ENCODE measurements at places on chromosomes 3 and 15. TPM values are rescaled to one million over a fixed set of nuclear protein-coding genes. Genes with fewer than 3 reads are reported as not detected.

The RTP3 gene
- total RNA-seq: not detected

DNA sequence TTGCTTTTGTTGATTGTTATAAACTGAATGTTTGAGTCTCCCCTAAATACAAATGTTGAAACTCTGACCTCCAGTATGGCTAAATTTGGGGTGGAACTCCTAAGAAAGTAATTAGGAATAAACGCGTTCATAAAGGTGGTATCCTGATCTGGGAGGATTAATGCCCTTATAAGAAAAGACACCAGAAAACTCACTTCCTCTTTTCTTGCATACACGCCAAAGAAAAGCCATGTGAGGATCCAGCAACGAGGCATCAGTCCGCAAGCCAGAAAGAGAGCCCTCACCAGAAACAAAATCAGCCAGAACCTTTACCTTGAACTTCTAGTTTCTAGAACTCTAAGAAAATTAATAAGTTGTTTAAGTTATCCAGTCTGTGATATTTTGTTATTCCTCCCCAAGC, 37.4 kb upstream of the AZI2 start:
- DNase-seq: no peak

GRCh38 chr15:91393186-91393585, 293.1 kb downstream of the SV2B start:
- no peak for DNase-seq

GRCh38 chr3:105948101-105948500, 79.3 kb upstream of the CBLB start:
- no peak for DNase-seq

GRCh38 chr3:138172625-138173024, 2.1 kb downstream of the DBR1 start:
- DNase-seq: no peak

The CALML4 gene
- total RNA-seq: 1.5 TPM

- DNase-seq: peak; percentile 92
These were observed at the start of gene TWF2 for GRCh38 chr3:52238761-52239701. TWF2 (minus strand) TSS chr3:52239158; CDS start chr3:52239016, 142 bp downstream.

DNA sequence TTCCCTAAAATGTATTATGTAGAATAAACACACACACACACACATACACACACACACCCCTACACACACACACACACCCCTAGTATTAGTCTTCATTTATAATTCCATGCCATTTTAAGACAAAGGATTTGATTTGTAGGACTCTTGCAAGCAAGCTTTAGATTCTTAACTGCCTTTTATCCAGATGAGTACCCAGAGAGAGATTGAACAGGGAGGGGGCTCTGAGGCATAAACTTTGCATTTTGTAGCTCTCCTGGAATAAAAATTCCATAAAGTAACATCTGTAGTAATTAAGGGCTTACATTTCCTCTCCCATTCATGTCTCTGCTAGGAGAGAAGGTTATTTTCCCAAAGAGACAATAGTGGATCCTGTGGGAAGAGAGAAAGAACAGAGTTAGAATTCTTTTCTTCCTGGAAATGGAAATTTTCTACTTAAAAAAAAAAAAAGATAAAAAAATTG, 479.4 kb downstream of the RBMS3 start:
- DNase-seq: no peak

The MUC13 gene
- not detected for total RNA-seq

The FETUB gene
- not detected for total RNA-seq

GRCh38 chr15:34721802-34722438, 32.9 kb downstream of the GJD2 start:
- peak; percentile 81 for DNase-seq

DNA sequence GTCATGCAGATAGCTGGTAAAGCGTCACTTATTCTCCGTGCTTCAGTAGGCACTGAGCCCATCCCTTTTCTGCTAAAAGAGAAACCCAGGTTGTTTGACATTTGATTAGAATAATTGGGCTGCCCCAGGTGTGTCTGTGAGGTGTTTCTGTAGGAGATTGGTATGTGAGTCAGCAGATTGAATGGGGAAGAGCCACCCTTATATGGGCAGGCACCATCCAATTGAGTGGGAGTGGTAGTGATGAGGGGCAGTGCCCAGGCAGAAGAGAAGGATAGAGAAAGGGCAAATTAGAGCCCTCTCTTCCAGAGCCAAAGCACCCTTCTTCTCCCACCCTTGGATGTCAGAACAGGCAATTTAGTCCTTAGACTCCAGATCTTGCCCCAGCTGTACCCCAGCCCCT, 384.3 kb upstream of the GBE1 start:
- no peak for DNase-seq

- peak; percentile 66 for DNase-seq
These were observed 35.8 kb upstream of the CCDC80 start for GRCh38 chr3:112676659-112677234.

- no peak for DNase-seq
These were observed 14.6 kb upstream of the MME start for GRCh38 chr3:155065537-155065936.

DNA sequence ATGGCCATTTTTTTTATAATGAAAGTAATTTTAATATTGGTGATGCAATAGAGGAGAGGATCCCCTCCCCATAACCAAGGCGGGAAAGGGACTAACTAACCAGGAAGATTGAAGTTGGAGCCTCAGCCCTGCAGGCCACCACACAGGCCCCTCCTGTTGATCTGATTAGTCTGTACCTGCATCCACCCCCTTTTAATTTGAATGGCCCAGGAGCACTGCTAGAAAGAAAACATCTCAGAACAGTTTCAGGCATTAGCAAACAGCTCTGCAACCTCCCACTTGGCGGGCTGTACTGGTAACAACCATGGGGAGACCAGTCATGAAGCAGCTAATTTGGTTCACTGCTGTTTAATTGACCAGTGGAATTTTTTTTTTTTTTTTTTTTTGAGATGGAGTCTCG, 10.3 kb downstream of the CAV3 start:
- DNase-seq: no peak

DNA sequence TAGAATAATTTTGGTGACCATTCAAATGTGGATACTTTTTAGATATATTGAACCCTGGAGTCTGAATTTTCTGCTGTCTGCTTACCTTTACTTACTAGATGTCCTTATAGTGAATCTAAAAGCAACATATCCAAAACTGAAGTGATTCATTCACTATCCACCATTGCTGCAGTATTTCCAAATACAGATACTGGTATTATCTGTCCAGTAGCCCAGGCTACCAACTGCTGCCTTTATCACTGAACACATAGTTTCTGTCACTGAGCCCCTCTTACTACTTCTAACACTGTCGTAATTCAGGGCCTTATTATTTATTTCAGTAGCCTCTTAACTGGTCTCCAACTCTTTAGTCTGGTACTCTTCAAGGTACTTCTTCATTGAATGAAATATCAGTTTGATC, 49.2 kb downstream of the SLMAP start:
- DNase-seq: no peak

- no peak for DNase-seq
These were observed 597.8 kb upstream of the ALCAM start for GRCh38 chr3:104768886-104769285.

GRCh38 chr15:28881170-28881569, 4.6 kb upstream of the APBA2 start:
- no peak for DNase-seq

GRCh38 chr3:123799544-123800361, 84.4 kb downstream of the MYLK start:
- DNase-seq: no peak

GRCh38 chr15:38460543-38460942, 6.6 kb downstream of the FAM98B start:
- no peak for DNase-seq

DNA sequence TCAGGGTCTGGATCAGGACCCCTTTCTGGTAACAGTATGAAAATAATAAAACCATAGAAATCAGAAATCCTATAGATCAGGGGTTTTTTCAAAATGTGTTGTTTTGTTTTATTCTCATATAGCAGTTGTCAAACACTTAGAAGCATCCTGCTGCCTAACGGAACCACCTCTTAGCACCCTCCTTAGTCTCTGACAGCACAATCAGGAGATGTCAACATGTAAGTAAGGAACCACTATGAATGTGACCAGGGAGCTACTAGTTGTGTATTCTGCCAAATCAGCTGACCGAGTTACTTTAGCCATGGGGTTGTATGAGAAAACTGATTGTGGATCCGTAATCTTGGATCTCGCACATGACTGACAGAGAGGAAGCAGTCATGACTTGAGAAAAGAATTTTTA, 22.2 kb downstream of the CCDC39 start:
- DNase-seq: no peak

DNA sequence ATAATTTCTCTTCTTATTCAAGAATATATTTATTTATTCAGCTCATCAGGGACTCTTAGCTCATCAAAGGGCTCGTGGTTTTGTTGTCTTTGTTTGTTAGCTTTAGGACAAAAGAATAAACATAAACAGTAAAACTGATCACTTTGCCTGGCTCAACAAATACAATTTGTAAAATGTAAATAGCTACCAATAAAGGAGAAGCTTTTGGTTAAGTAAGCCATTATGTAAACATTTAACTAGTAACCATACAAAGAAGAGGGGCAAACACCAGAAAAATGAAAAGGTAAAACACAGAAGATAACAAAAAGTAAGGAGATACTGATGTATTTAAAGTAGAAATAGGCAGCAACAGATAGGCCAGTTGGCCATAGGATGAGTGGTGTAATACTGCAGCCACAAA, 761.7 kb downstream of the ROBO1 start:
- DNase-seq: no peak

DNA sequence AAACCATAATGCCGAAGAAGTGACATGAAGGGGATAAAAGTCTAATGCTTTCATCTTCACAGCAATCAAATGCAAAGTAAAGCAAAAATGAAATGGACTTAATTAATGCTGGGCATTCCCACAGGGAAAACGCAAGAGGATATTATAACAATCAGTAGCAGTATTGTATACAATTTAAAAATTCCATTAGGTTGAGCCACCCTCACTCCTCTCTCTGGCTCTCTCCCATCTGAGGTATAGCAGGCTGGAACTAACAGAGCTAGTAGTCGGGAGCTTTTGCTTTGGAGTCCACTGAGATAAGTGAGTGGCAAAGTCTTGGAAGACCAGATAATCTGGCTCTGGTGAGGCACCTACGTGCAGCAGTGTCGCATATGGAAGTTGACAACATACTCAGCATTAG, 33.9 kb downstream of the DET1 start:
- no peak for DNase-seq

The TGM5 gene
- total RNA-seq: not detected

- DNase-seq: no peak
These were observed 590.1 kb upstream of the CBLB start for GRCh38 chr3:106458952-106459351.

The CHRM5 gene
- total RNA-seq: not detected

- peak; percentile 67 for DNase-seq
These were observed 10.7 kb downstream of the GCNT3 start for GRCh38 chr15:59622289-59622688.

The ITIH1 gene
- total RNA-seq: not detected

The CCR8 gene
- total RNA-seq: not detected

Data from Right ventricle myocardium inferior (tissue), 1 donor.